ENCODE measurements at places on chromosomes 4 and X.

DNA sequence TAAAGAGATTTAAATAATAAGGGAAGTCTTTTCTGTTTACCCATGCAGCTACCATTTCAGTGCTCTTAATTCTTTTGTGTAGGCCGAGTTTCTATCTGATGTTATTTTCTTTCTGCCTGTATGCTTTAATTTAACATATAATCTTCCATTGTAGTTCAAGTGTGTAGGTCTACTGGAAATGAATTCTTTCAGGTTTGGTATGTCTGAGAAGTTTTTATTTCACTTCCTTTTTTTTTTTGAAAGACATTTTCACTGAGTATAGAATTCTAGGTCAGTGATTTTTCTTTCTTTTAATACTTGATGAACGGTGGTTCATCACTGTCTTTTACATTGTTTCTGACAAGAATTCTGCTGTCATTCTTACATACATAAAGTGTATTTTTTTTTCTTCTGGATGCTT lies 42.1 kb downstream of the VAMP7 start:
- DNase-seq: no peak

DNA sequence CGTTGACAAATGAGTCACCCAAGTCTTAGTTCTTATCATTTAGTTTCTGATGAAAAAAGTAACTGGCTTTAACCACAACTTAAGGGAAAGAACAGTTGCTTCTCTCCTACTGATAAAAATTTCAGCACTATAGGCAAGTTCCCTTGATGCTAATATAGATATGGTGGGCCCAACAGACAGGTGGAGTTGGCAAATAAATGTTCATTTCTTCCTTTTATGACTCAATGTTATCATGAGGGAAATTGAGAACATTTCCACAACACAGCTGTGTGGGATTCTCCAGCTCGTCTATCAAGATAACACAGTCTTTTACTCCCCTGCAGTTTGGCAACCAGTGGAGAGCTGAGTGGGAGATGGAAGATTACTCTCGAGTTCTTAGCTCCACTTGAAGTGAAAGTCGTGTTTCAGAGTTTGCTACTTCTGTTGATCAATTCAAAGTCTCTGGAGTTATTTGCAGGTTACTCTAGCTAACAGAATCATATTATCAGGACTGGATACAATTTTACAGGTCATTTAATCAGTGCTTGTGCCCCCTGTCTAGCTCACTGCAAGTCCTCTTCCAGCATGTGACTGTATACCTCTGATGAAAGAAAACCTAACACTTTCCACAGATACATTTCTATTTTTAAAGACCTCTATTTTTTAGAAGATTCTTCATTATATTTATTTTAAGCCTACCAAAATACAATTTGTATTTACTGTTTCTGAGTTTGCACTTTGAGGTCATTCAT lies 270.6 kb upstream of the GK2 start:
- DNase-seq: peak; percentile 46

DNA sequence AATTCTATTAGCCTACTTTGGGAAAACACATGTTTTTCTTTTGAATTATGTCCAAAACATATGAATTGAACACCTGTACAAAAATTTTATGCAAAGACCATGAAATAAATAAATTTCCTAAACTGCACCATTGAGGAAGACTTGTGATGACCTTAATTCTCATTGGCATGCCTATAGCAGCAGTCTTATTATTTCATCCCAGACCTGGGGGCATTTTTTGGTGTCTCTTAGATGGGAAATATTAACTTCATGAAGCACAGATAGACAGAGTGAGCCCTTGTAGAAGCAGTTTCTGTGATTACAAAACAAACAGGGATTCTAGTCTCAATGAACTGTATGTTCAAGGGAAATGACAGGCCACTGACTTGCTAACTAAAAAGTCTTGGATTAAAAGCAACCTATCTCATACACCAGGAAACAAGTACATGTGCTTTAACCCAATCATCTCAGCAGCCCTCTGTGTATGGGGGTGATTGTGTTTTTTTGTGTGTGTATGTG lies 32.0 kb upstream of the HPGD start:
- no peak for DNase-seq

DNA sequence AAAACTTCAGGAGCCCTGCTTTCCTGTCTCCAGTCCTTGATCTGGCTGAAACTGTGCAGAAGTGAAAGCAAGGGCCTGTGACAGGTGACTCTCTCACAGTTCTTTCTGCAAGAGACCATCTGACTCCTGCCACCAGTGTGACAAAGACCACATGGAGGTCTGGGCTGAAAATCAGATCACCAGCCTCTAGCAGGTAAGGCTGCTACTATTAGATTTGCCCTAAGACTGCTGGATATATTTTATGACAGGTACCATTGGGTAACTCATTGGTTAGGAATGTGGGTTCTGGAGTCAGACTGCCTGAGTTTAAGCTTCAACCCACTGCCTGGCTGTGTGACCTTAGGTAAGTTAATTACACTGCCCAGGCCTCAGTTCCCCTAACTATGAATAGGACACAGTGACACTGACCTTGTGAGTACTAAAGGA lies 163.3 kb upstream of the SLC7A11 start:
- no peak for DNase-seq

DNA sequence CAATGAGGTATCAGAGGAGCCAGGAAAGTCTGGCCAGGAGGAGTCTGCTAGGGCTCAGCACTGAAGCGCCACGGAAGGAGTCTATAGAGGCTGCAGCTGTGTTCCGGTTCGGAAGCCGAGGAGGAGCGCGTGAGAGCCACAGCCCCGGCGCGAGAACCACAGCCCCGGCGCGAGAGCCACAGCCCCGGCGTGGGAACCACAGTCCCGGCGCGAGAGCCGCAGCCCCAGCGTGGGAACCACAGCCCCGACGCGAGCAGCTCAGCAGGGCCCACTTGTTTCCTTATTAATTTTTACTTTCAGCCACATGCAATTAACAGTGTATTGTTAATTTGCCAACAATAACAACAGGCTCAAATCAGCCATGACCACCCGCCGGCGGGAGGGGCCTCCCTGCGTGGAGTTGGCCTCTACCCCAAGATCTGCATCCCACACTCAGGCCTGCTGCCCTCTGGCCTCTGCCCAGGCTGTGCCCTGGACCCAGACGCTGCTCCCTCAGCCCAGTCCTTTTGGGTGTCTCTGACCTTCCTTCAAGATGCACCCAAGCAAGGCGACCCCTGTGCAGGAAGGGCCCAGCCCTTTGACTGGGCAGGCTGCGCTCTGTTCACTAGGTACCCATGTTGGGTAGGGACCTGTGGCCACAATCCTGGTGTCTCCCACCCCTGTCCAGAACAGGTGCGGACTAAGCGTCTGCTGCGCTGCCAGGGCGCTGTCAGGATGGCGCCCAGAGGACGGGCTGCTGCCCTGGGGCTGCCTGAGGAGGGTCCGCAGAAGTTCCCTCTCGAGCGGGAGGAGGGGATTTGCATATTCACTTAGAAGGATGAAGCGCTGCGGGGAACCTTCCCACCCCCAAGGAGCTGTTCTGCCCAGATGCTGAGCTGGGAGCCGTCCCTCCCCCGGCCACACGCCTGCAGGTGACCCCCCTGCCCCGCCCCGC lies 113.8 kb downstream of the ADRA2C start:
- DNase-seq: no peak

Data from spinal cord (tissue), 10 donors.